Motor neuron (in vitro differentiated cells): ENCODE measurements at places on chromosomes 6 and 20.

- ATAC-seq = no peak
Observed at GRCh38 chr6:53373638-53374037, 24.9 kb upstream of the ELOVL5 start.

DNA sequence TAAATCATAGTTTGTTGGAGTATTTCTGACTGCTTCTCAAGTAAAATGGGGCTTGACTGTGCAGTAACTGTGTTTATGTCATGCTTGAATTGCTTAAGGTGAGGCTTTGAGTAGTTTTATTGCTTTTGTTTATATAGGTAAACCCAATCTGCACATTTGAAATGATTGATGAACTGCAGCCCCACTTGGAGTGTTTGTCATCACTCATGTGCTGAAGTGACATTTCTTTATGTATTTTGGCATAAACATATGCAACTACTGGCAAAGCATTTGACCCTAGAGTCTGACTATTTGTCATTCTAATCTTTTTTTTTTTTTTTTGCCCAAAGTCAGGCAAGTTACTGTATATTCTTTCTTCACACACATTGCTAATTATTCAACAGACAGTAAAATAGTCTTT is 491.4 kb upstream of the POU3F2 start:
- ATAC-seq = no peak

- ATAC-seq = no peak
Observed at GRCh38 chr6:156773935-156774852, 3.0 kb upstream of the ARID1B start.

- ATAC-seq = peak; percentile 94
Observed at GRCh38 chr6:34986845-34987246, 97.8 kb downstream of the ANKS1A start.

DNA sequence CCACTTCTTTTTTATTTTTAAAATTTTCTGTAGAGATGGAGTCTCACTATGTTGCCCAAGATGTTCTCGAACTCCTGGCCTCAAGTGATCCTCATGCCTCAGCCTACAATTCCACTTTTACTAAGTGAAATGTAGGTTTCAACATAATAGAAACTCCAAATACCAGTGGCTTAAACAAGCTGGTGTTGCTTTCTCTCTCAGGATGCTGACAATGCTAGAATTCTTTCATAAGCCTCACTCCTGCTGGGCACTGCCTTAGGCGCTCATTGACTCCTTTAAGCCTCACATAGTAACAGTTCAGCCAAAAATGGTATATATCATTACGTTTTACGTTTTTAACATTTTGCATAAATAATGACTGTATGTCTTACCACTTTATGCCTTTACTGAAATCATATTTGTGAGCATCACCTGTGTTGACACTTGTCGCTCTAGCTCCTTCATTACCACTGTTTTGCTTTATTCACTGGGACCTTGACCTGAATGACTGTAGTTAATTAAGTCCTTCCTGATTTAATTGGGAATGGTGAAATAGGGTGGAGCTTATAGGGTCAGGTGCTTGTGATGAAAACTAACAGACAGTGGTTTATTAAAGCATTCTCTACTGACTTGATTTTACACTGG is 3.9 kb upstream of the CST9 start:
- ATAC-seq = no peak

GRCh38 chr6:39576556-39577303 is 148.5 kb downstream of the KIF6 start:
- no peak for ATAC-seq

DNA sequence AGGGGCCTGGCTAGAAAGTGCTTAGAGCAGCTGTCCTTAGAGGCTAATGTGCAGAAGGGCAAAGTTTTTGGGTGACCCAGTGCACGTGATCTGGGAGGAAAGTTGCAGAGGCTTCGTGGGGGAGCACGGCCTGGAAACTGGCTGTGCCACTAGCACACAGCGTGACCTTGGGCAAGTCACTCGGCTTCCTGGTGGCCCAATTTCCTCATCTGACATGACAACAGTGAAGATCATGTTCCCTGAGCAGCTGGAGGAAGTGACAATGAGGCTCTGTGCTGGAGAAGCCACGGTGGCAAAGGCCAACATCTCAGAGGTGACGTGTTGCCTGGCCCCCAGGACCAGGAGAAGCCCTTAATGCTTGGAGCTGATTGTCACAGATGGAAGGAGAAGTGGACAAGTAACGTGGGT is 99.5 kb downstream of the FOXC1 start:
- ATAC-seq = no peak

GRCh38 chr6:146560607-146561006 is 17.0 kb downstream of the RAB32 start:
- no peak for ATAC-seq

- no peak for ATAC-seq
Observed at GRCh38 chr6:27757307-27757706, 154.9 kb downstream of the OR2B2 start.

DNA sequence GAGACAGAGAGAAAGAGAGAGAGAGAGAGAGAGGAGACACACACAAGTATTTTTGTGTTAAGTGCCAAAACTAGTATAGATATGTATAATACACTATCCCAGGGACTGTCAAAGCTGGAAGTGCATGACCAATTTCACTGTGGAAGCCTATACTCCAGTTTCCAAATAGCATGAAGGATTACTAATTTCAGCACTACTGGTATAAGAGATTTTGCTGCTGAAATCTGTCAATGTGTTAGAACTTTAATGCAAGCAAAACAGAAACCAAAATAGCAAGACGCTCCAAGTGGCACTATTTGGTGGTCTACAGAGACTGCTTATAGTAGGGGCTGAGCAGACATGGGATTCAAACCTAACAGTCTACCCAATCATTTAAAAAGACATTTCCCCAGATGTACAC is 284.8 kb downstream of the BTBD9 start:
- no peak for ATAC-seq

DNA sequence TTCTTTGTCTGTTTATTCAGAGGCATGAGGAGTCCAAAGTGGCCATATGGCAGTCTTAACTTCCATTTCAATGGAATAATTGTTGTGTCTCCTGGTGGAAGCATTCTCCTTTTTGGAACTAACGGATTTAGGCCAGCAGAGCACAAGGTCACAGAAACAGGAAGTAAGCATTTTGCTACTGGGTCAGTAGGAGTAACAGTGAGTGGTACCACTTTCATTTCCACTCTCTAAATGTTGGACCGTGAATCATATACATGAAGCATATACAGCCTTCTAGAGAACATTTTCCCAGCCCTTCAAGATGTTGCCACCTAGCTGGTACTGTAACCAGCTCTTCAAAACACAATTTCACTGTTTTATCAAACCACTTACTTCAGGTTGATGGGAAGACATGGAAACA is 182.8 kb downstream of the EYS start:
- ATAC-seq = no peak

DNA sequence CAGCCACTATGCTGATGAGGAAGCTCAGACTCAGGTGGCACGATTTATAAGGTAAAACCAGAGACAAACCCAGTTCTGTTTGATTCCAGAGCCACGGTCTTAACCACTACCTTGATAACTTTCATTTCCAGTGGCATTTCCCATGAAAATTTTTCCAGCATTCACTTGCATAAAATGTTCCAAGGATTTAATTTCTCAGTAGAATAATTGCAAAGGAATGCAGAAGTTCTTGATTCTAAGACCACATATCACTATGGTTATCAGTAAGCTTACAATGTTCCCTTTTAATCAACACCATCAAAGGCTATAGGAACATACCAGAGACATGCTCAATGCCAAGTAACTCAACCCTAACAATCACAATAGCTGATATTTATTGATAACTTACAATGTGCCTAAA is 306.0 kb upstream of the HS3ST5 start:
- ATAC-seq = no peak

- no peak for ATAC-seq
Observed at GRCh38 chr20:61980647-61981583, 84.8 kb downstream of the TAF4 start.

DNA sequence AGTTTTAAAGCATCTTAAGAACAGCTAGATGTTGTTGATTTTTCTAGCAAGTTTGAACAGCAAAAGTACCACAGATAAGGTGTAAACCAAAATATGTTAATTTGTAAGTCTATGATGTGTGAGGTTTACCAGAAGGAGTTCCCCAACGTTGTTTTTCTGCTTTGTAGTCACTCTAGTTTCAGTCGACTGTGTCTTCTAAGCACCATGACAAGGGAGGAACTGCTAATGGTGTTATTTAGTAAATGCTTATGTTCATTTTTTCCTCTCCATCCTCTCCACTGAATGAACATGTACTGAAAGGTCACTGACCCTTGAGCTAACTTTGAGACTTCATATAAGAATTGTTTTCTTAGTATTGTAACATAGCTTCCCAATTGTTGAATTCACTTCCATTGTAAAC is 3.0 kb downstream of the ENPP3 start:
- ATAC-seq = no peak

DNA sequence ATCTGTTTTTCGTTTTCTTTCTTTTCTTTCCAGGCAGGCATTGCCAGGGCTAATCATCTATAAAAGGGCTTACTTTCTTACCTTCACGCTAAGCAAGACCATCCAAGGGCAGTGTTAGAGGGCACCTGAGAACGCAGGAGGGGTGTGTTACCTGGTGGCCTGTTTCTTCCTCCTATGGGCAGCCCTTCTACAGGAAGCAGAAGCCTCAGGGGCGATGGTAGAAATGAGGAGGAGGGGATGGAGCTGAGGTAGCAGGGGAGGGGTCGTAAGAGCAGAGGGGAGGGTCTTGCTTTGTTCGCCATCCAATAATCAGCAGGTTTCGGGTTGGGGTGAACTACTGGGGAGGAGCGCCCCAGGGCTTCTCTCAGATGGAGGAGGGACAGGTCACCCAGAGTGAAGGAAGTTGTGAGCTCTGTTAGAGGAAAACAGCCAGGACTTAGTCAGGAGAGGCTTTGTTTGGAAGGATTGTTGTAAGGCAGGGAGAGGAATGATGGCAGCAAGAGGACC is 1.5 kb upstream of the CCR6 start:
- ATAC-seq = no peak

- peak; percentile 98 for ATAC-seq
Observed at GRCh38 chr6:125584468-125584939, 164.9 kb upstream of the HEY2 start.

DNA sequence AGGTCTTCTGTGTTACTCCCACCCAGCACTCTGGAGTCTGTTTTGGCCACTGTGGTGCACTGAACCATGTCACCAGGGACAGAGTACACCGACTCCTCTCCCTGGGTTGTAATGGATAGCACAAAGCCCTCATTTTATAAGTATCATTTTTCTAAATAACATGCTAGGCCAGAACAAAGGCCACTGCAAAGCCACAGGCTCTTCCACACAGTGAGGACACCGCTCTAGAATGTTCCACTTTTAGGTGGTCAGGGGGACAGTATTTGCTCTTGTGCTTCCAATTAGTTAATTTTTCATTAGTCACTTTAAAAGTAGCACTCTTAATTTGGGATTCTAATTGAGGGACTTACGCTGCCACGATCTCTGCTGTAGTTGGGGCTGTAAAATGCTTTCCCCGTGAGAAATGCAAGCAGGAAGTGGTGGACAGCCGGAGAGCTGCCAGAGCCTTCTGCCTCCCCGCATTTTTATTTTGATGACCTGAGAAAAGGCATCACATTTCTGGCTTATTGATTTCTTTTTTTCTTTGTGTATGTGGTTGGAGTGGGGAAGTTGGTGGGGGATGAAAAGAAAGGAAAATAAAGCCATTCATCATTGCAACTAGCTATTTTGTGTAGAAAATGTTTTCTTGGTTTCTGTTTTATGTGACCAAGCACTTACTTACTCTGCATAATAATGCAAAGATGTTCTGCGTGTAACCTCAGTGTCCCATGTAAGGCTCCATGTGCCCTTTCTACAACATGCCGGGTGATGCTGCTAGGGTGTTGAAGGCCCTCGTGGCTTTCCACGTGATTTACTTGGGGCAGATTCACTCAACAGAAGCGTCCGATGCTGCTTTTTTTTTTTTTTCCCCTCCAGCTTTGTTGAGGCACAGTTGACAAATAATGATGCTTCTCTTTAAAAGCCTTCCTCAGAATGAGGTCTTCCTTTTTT is 195.9 kb downstream of the SASH1 start:
- ATAC-seq = peak; percentile 84

DNA sequence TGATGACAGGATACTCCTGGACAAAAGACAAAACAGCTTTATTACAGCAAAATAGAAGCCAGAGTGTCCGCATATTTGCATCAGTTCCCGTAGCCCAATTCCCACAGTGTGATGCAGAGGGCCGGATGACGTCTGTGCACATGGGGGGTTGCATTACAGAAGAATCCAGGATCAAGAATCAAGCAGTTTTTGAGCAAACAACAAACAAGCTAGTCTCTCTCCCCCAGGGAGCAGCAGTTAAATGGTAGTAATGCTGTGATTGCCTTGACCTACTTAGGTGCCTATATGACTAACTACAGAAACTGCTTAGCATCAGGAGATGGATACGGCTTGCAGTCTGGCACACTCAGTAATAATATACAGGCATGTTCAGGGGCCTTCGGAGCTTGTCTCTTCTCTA is 3.2 kb upstream of the SDHAF4 start:
- ATAC-seq = no peak

- ATAC-seq = no peak
Observed at GRCh38 chr6:4909063-4909706, 94.7 kb downstream of the RPP40 start.

- ATAC-seq = peak; percentile 78
Observed at GRCh38 chr6:23656255-23657194, 469.5 kb upstream of the NRSN1 start.

DNA sequence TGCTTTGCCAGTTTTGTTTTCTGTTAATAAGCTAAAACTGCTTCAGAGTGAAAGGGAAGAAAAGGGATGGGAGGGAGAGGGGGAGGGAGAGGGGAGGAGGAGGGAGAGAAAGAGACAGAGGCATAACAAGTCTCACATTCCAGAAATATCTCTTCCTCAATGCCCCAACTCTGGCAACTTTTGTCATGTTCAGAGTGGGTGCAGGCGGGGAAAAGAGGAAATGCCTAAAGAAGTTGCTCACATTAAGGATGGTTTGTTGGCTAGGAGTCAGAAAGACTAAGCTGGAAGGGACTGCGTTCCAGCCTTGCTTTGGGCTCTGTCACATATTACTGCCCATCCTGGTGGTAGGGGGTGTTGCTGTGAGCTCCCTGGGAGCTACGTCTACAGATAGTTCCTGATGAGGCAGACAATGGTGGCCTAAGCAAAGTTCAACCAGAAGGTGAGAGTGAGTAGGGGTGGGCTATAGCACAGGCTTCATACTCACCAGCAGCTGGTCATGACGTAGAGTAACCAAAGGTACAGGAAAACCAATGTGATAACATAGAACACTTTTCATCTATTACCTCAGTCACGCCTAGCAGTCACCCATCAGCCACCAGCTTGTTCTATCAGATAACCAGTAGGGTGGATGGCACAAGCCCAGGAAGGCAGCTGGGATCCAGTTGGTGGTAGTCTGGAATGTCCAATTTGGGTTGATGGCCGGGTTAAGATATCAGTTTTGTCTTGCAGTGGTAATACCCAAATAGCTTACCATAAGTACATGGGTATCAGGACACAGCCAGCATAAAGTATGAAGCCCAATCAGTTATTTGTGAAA is 2.1 kb downstream of the TSPYL4 start:
- no peak for ATAC-seq

DNA sequence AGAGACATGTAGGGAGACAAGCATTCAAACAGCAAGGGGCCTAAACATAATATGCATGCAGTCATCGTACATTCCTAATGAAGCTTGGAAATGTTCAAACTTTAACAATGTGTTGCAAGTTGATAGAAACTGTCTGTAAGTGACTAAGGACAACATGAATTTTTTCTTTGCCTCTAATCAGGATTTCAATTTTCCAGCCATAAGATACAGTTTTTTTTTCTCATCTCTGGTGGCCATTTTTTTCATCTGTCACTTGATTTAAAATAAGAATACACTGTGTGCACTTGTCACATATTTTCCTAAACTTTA is 22.2 kb upstream of the MTRF1L start:
- ATAC-seq = no peak
